ENCODE measurements at places on chromosomes 2 and 18.

DNA sequence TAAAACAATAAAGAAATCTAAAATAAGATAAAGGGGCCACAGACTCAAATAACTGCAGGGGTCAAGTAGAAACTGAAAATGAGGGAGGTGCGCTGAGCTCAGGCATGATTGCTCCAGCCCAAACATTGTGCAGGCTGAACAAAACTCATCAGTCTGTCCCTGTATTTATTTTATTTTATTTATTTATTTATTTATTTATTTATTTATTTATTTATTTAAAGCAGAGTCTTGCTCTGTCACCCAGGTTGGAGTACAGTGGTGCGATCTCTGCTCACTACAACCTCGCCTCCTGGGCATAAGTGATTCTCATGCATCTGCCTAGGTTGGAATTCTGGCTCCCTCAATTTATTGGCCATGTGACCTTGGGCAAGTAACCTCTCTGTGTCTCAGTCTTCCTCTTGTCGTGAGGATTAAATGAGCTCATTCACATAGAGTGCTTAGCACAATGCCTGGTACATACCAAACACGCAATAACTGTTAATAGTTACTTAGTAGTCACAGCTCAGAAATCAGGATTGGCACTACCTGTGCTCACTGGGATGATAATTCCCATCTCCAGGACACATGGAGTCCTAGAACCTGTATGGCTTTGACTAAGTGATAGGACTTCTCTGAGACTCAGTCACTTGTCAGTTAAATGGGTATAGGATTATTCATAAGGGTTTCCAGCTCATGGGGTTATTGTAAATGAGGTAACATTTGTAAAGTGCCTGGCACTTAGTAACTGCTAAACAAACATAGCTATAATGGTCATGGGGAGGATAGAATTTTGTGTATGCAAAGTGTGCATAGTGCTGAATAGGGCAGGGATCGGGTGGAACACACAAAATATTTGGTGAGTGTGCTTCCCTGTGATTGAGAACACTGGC is 6.0 kb downstream of the SPEG start:
- DNase-seq, result no peak

- no peak for DNase-seq
Measured at GRCh38 chr18:24089515-24090337, 49.1 kb upstream of the CABYR start.

- peak; percentile 84 for DNase-seq
Measured at GRCh38 chr2:43225788-43226557, 433 bp downstream of the ZFP36L2 start.

- DNase-seq, result peak; percentile 41
Measured at GRCh38 chr18:76445741-76446232, 49.3 kb downstream of the ZNF516 start.

GRCh38 chr2:72938455-72938854 is 21.1 kb downstream of the EMX1 start:
- DNase-seq, result no peak

DNA sequence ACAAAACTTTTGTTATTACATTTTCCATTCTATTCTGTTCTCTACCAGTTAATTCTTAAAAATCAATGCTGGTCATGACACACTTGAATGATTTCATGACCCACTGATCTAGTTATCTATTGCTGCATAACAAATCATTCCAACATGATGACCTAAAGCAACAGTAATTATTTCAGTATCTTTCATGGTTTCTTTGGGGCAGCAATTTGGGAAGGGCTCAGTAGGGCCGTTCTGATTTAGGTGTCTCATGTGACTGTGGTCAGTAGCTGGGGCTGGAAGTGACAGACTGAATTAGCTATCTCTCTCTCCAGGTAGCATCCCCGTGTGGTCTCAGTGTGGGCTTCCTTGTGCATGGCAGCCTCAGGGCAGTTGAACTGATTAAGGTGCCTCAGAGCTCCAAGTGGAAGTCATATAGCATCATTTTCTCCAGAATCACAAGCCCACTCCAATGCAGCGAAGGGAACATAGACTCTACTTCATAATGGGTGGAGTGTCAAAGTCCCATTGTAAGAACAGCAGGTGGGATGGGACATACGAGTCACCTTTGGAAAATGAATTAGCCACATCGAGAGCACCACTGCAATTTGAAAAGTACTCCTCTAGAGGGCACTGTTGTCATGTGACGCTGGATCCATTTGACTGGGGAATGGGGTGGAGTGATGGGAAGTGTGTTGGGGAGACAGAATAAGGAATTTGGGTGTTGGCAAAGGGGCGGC is 39.1 kb upstream of the FAM136A start:
- DNase-seq, result no peak

DNA sequence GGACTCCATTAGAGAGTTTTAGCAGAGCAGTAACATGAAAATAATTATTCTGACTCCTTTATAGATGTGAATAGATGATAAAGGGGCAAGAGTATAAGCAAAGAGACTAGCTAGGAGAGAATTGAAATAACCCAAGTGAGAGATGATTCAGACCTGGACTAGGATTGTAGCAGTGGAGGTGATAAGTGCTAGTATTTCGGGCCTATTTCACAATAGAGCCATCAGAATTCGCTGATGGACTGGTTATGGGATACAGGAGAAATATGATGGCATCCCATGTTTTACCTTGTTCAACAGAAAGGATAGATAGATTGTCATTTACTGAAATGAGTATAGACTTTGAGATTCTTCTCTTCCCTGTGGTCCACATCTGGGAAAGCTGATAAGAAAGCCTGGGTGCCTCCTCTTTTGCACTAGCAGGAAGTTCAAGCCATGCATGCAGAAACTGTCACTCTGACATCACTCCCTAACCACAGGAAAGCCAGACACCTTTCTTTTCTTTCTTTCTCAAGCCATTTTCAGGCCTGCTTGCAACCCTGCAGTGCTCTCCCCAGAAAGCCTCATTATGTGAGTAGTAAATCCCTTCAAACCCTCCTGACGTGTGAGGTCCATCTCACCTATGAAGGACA is 25.3 kb downstream of the DYNAP start:
- DNase-seq, result no peak

DNA sequence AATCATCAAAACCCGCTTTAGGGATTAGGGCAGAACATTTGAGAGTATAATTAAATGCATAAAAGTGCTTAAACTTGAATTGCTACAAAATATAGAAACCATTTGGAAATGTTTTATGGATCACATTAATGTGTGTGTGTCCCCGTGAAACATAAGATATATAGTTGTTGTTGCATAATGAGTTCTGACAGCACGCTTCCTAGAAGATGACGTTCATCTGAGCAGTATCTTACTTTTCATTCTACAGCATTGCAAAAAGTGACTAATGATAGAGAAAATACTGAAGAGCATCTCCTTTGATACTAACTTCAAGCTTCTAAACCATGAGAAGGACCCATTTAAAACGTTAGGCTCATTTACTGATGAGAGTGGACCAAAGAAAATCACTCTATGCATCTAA is 63.7 kb downstream of the SLC8A1 start:
- DNase-seq, result no peak

GRCh38 chr2:237566401-237567235 is at the start of gene PRLH:
Gene PRLH (plus strand): TSS chr2:237566574. CDS start chr2:237566574, 0 bp downstream.
- DNase-seq, result no peak

DNA sequence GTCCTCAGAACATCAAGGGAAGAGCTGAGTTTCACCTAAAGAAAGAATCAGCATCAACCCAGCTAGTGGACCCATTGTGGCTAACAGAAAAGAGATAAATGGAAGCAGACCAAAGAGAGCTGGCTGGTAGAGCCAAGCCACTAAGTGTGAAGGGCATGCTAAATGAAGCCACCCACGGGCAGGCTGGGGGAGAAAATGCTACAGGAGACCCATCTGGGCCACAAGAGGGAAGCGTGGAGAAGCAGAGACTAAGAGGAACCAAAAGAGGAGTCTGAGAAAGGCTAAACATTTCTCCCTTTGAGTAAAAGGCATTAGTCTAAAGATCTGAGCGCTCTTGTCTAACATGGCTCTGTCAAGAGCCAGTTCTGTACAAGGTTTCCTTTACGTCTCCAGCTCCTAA is 15.8 kb downstream of the CWC22 start:
- no peak for DNase-seq

DNA sequence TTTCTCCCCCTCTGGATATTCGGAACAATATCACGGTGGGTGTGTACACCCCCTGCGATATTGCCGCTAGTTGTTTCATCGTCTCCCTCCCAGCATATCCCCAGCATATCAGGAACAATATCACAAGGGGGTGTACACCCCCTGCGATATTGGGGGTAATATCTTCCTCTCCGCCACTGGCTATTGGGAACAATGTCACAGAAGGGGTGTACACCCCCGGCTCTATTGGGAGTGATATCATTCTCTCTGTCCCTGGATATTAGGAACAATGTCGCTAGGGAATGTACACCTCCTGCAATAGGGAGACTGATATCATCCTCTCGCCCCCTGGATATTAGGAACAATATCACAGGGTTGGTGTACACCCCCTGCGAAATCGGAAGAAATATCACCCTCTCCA is 1932.0 kb downstream of the SUCLG1 start:
- no peak for DNase-seq

DNA sequence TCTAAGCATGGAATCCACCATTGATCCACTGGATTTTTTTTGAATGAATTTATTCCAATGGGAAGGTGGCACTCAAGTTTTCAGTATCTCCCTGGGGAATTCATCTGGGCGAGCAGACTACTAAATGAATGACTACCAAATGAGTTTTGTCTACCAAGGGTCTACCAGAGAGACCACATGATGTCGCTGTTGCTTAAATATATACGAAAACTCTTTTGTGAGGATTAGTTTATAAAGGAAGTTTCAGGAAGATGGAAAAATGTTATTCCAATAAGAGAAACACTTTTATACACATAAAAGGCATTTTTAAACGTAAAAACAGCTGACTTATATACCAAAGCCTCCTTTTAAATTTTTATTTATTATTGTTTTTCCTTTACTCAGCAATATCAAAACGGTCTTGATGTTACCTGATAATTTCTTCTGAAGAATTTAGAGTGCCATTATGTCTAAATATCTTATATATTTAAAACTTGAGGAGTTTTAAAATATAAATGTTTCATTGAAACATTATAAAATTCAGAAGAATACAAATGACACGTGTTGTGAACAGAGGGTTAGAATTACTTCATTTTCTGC is 139.7 kb downstream of the HRH4 start:
- DNase-seq, result no peak

GRCh38 chr2:196729418-196729817 is 70.1 kb downstream of the GTF3C3 start:
- DNase-seq, result no peak

GRCh38 chr2:39183673-39184072 is 60.1 kb downstream of the CDKL4 start:
- no peak for DNase-seq

- DNase-seq, result no peak
Measured at GRCh38 chr18:46051731-46052461, 20.2 kb downstream of the PSTPIP2 start.

GRCh38 chr2:6309415-6310255 is 556.1 kb downstream of the CMPK2 start:
- no peak for DNase-seq

DNA sequence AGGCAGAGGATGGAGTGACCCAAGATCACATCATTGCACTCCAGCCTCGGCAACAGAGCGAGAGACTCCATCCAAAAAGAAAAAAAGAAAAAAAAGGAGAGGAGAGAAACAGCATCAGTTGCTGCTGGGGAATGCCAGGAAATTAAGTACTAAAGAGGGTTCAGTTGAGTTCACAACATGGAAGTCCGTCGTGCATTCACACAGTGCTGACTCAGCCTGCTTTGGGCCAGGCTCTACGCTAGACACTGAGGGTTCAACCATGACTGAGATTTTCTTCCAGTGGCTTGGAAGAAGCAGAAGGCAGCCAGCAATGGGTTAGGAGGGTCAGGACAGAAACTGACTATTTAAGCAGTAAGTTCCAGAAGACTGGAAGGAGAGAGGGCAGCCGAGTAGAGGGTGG is 108.8 kb downstream of the FMNL2 start:
- DNase-seq, result no peak

DNA sequence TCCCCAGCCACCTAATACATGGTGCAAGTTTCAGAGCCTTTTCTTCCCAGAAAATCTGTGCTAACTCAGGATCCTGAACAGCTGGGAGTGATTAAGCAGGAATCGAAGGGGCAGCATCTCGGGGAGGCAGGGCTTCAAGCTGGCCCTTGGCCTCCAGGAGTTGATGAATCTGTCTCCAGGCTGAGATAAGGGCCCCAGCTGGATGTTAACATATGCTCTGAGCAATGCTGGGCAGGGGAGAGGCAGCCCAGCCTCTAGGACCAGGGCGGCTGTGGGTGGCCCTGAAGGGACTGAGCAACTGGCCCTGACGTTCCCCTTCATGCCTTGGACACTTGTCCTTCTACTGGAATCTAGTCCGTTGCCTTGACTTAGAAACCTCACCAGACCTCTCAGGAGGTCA is 84.1 kb upstream of the EPC2 start:
- DNase-seq, result no peak

GRCh38 chr18:46497129-46497528 is 159.9 kb downstream of the LOXHD1 start:
- DNase-seq, result peak; percentile 47

DNA sequence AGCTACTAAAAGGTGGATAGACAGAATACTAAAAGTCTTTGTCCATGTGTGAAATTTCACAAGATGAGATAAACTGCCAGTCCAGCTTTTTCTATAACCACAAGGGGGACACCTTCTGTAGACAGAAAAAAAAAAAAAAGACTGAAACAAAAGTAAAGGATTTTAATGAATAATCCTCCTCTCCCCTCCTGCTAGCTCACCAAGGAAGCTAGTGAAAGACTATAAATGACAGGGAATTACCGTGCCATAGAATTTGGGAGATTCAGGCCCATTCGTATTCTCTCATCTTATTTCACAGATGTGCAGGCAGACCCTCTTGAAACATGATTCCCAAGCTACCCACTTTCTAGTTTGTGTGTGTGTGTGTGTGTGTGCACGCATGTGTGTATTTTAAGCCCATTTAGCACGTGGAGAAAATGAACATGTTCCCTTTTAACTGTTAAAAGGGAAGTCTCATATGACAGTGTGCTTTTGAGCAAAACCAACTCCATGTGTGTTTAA is 36.3 kb upstream of the SLC8A1 start:
- no peak for DNase-seq

- no peak for DNase-seq
Measured at GRCh38 chr18:22189449-22190166, 20.2 kb downstream of the GATA6 start.

DNA sequence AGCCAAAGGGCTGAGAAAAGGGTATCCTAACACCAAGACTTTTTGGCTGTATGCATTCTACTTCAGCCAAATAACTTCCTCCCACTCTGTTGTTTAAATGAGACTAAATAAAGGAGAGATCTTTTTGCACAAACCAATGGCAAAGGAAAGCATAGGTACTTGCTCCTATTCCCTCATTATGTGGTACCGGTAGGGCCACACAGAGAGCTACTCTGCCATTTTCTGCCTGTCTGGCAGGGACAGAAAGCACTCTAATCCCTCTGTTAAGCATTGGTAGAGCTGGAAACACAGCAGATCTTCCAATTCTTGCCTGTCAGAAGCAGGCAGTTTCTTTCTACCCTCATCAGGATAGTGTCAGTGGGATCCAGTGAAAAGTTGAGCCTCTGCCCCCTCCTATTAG is 918.3 kb upstream of the TMEFF2 start:
- no peak for DNase-seq

GRCh38 chr18:77647472-77647871 is 397.8 kb downstream of the GALR1 start:
- DNase-seq, result no peak
